CD4-positive, alpha-beta T cell (primary cell): ENCODE measurements at places on chromosomes 2 and 18.

GRCh38 chr2:109451671-109452070 lies 162.1 kb downstream of the SEPTIN10 start:
- DNase-seq, result no peak

DNA sequence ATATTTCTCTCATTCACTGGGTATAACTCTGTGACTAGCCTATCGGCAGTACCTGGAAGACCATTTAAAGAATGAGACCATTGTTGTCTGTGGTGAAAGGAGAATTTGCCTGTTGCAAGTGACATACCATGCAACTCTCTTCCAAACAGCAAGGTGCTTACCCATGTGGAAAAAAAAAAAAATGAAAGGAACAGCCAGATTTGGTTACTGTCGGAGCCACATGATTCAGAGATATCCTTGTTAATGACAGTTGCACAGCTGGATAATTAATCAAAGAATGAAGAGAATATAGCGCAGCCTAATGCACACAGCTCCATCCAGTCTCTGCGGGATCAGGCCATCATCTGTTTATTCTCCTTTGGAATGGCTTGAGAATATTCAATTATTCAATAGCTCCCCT lies 141.8 kb downstream of the HRH4 start:
- no peak for DNase-seq

GRCh38 chr2:111946294-111947114 lies 48.1 kb downstream of the MERTK start:
- no peak for DNase-seq

DNA sequence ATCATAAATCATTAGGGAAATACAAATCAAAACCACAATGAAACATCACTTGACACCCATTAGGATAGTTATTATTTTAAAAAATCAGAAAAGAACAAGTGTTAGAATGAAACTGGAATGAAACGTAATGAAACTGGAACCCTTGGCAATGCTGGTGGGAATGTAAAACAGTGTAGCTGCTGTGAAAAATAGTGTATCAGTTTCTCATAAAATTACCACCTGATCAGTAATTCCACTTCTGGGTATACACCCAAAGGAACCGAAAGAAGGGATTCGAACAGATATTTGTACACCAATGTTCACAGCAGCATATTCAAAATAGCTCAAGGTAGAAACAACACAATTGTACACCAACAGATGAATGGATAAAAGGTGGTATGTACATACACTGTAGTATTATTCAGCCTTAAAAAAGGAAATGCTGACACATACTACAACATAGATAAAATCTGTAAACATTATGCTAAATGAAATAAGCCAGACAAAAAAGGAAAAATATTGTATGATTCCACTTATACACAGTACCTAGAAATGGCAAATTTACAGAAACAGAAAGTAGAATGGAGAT lies 27.0 kb downstream of the ROCK1 start:
- DNase-seq, result no peak

GRCh38 chr2:22855761-22856184 lies 529.2 kb upstream of the KLHL29 start:
- no peak for DNase-seq

GRCh38 chr18:55900380-55900779 lies 312.4 kb upstream of the TCF4 start:
- DNase-seq, result no peak

DNA sequence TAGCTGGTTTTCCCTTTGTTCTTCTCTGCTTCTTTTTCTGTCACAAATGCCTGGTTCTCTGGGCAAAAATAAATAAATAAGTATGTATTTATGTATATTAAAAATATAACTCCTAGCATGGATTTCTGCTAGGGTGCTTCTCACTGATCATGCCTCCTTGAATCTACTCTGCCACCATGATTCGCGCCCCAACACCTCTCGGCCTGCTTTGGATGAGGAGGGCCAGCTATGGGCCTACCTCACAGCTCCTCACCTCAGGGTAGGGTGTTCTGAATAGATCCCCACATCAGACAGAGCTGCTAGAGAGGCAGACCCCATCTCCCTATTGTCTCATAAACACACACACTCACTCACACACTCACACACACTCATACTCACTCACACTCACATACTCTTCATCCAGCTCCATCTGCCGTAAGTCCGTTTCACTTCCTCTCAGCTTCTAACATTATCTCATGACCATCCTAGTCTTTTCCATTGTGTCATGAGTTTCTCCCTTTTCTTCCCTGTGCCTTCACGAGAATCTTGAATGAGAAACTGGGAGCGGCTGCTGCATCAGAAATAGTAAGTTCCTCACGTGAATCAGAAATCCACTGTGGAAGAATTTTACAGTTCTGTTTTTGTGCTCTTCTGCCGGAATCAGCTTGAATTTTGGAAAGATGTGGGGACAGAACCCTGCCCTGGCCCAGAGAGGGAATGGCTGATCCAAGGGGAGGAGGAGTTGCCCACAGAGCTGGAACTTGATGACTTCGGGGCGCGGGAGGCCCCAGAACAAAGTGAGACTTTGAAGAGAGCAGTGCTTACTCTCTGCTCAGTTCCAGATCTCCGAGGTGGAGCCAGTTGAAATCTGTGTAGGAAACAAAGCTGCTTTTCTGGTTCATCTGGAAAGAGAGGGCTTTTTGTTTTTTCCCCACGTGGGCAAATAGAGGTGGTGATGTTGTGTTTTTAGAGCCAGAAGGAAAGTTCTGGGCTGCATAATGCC lies 20.9 kb downstream of the ANXA4 start:
- DNase-seq, result no peak

GRCh38 chr18:79680100-79680879 lies 687 bp downstream of the CTDP1 start:
- peak; percentile 49 for DNase-seq

- no peak for DNase-seq
Observed at GRCh38 chr2:144554492-144555210, 34.7 kb upstream of the ZEB2 start.

GRCh38 chr2:131027566-131028528 lies 65.4 kb downstream of the FAM168B start:
- no peak for DNase-seq

GRCh38 chr2:128834880-128835252 lies 516.2 kb upstream of the HS6ST1 start:
- no peak for DNase-seq

DNA sequence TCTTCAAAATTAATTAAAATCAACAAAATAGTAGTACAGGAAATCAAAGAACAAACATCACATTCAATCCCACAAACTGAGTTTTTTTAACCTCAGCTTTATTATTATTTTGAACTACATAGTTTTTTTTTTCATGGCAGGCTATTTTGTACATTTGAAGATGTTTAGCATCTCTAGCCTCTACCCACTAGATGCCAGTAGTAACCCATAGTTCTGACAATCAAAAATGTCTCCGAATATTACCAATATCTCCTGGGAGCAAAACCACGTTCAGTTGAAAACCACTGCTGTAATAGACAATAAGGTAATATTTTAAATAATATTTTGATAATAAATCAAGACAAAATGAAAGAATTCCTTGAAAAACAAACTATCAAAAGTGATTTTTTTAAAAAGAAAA lies 702.6 kb upstream of the LRRTM1 start:
- no peak for DNase-seq

GRCh38 chr18:69383186-69383585 lies 17.5 kb upstream of the DOK6 start:
- DNase-seq, result no peak

DNA sequence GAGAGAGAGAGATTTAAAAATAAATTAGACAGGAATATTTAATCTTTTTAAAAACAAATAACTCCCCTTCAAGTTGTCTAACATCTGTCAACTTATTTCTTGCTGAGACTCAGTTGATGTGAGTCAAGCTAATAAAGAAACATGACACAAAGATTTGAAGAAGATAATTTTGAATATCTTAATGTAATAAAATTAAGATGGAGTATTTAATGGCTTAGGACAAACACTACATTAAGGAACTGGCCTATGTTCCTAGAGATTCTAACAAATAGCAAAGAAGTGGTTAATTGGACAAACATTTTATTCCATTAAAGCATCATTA lies 134.0 kb downstream of the INSIG2 start:
- no peak for DNase-seq

DNA sequence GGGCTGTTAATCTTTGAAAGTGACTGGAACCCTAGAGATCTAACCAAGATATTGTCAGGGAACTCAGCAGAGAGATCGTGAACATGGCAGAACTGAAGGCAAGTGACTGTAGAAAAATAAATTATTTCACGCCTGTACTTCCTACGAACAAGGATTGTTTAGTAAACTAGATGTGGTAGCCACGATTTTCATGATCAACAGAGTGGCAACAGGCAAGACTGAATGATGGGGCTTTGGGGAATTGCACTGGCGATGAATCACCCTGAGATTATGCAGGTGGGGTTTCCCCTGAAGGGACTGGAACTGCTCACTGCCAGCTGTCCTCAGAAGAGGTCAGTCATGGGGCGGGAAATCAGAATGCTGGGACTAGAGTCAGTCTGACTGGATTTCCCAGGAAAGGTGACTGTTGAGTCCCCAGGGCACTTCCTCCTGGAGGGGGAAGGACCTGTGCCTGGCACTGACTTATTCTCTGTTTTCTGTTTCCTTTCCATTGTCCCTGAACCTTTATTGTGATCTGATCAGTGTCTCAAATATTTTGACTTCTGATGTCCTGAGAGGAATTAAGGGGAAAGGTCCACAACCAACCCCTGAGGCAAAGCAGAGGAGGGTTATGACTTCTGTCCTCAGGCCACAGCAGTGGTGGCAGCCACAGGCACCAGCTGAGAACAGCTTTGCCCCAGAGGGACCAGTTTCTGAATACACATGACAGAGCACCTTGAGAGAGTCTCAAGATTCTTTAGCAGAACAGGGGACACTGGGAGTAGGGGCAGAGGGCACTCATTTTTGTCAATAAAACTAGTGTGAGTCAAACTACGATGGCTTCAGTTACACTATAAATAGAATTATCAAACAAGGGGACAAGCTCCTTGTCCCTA lies 70.0 kb downstream of the NAB1 start:
- DNase-seq, result no peak

GRCh38 chr2:157364257-157364974 lies 38.8 kb upstream of the ERMN start:
- no peak for DNase-seq

GRCh38 chr18:58527952-58528287 lies 101.0 kb downstream of the ALPK2 start:
- no peak for DNase-seq
